Thyroid gland (tissue), 4 donors: ENCODE measurements at places on chromosomes 2 and 18. TPM values are rescaled to one million over a fixed set of nuclear protein-coding genes. Genes with fewer than 3 reads are reported as not detected.

DNA sequence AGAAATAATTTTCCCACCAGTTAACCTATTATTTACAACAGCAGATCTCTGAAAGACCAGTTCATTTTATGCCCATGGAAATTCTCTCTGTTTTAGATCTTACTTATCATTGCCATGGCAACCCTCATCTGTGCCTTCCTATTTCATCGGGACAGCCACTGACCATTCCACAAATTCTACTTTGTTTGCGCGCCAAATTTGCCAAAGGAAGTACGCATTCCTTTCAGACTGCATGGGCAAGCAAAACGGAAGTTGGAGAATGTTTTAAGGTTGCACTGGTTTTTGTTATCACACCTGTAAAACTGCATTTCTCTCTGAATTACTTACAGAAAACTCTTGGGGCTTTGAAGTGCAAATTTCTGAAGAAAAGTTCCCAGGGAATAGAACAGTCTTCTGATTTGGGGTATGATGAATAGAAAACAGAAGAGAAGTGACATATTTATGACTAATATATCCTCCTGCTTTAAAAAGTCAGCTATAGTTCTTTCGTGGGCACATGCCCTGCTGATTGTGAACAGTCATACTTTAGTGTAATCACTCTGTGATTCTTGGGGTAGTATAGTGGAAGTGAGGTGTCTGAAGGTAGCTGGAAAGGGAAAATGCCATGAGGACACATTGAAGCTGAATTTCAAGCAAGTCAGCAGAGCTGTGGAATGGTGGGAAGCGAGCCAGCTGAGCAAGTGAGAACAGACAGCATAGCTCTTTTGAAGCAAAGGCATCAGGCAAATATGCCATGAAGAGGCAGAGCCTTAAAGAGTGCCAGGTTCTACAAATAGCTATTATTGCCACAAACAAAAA, 20.9 kb downstream of the NETO1 start:
- DNase-seq, result no peak

GRCh38 chr2:19971691-19972090, 18.2 kb downstream of the WDR35 start:
- no peak for DNase-seq

DNA sequence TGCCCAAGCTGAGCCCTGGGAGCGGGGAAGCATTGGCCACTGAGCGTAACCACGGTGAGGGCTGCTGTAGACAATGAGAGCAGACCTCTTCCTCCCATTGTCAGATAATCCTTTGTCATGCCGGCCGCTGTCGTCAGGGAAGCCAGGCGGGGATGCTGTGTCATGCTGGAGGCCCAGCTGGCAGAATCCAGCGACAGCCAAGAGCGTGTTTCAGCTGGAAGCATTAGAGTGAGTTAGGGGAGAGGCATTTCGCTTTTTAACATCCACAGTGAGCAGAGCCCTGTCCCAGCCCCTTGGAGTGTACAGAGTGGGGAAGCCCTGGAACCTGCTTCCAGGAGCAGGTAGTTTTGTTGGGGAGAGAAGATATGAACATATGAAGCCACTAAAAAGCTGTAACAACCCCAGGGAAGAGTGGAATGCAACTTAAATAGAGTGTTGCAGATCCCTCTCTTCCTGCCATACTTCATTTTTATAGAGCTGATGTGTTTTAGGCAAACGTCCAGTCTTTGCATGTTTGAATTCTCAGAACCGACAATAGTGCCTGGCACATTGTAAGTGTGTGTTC, 7.0 kb downstream of the CTIF start:
- DNase-seq, result no peak

DNA sequence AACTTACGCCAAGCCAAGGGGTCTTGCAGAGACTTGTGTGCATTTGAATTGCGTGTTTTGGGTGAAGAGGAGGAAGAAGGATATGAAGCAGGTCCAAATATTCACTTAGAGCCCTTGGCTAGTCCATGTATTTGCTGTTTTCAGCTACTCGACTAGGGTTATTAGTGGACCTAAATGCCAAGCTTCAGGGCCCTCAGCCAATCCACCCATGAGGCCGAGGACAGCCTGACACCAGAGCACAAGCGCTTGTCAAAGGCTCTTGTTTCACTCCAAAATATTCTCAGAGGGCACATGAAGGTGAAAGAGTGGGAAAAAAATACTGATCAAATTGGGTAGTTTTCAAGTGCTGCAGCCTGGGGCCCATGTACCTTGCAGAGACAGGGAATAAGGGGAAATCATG, 174.8 kb upstream of the ACAA2 start:
- DNase-seq, result peak; percentile 64

- DNase-seq, result no peak
Measured at GRCh38 chr2:228131833-228132232, 49.7 kb downstream of the SPHKAP start.

- DNase-seq, result no peak
Measured at GRCh38 chr2:69490486-69490885, 53.3 kb upstream of the NFU1 start.

- DNase-seq, result no peak
Measured at GRCh38 chr2:207561386-207562080, 31.8 kb downstream of the CREB1 start.

- DNase-seq, result no peak
Measured at GRCh38 chr2:12929758-12930157, 213.0 kb downstream of the TRIB2 start.

DNA sequence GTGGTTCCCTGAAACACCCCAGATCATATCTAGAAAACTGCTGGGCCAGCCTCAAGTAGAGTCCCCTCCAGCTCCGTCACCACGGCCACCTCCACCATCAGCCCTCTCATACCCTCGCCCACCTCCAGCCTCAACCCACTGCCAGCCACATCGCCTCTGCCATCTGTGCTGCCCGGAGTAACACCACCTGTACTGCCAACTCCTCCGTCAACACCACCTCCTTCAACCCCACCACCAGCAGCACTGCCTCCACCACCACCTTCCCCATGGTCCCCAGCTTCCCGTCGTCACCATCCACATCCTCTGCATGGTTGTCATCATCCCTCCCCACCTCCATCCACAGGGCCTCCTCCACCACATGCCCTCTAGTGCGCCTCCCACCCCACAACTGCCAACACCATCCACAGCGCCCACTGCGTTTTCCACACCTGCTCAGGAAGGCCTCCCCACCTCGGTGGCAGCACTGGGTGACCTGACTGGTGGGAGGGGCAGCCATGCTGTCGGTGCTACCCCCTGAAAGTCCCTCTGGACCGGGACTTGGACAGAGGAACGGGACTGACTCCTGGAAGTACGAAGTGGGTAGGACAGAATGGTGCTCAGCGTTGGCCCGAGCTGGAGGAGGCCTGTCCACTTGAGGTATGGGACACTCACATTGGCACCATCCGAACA, 1.6 kb downstream of the SNED1 start:
- DNase-seq, result peak; percentile 72

- no peak for DNase-seq
Measured at GRCh38 chr18:38420611-38421010, 855.0 kb upstream of the CELF4 start.

DNA sequence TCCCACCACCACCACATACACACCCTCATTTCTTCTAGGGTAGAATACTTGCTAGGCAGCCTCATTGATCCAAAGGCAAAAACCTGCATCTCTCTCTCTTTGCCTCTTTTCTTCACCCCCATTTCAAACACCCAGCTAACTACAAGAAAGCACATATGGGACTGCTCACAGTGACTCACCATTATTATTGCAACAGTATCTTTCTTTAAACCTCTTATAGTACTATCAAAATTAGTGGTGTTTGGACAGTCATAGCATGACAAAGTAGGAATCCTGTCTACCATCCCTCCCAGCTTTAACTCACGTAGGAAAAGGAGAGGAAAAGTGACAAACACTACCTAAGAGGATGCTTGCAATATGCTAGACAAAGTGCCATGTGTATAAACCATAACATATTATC, 422.5 kb upstream of the CRIM1 start:
- DNase-seq, result no peak

DNA sequence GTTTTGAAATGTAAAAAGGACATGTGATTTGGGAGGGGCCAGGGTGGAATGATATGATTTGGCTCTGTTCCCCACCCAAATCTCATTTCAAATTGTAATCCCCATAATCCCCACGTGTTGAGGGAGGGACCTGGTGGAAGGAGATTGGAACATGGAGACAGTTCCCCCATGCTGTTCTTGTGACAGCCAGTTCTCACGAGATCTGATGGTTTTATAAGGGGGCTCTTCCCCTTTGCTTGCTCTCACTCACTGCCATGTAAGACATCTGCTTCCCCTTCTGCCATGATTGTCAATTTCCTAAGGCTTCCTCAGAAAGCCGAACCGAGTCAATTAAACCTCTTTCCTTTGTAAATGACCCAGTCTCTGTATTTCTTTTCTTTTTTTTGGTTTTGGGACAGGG, 39.2 kb downstream of the FECH start:
- no peak for DNase-seq

- peak; percentile 81 for DNase-seq
Measured at GRCh38 chr2:11829324-11829946, 83.0 kb downstream of the LPIN1 start.

DNA sequence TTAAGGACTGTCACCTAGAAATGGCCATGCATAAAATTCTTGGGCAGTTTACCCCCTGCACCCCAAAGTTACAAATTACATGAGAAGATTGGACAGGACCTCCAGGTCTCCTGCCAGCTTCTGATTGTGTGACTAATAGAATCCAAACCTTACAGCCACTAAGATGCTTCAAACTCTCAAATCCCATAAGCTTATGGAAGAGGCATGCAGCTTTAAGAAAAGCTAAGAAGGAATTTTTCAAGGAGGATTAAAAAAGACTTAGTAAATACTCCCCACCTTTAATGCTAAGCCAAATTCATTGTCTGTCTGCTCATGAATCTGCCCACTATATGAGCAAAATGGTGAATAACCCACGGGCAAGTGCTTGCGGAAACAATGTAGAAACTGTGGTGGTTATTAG, 86.3 kb downstream of the MAIP1 start:
- no peak for DNase-seq

DNA sequence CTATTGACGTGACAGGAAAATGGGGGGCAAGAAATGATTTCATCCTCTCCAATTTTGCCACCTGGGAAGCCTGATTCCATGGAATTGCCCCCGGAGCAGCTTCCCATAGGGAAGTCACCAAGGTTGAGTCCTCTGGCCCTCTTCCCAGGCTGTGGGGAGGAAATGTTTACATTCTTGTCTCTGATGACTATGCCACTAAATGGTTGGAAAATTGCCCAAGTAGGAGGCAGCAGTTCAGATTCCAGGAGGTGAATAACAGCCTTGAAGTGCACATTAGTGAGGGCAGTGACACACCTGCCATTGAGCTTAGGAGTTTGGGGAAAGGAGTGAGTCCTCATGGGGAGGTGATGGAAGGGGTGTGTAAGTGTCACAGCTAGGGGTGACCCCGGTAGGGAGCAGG, 449.2 kb upstream of the DCC start:
- no peak for DNase-seq

DNA sequence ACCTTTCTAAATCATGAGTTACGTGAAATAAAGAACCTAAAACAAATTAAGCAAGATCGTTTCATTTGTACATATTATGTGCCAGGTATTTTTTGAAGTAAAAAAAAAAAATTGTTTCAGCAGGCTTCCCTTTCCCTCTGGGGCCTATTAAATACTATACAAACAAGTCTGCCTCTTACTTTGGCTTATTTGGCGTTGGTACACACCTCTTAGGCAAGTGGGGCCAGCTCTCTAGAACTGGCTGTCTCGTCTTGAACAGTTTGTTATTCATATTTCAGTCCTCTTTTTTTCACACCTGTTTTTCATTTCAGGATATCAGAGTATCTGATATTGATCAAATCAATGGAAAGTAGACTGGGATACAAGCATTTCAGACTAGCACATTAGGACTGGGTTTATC, 27.4 kb upstream of the PPP3R1 start:
- no peak for DNase-seq

DNA sequence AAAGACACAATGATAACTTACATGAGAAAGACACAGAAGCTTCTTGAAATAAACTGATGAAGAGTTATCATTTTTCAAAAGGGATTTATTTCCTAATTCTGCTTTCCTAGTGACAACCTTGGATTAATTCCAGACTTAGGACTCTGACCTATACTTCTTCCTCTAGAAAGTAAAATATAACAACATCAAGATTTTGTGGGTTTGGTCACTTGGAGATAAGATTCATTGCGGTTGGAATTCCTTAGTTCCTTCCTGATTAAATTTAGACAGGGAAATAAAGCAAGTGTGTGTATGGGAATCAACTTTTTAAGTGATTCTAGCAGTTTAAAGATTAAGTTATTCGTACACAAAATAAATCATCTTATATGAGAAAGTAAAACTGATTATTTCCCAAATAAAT, 208.4 kb upstream of the CCDC150 start:
- no peak for DNase-seq

GRCh38 chr2:203347375-203347774, 19.2 kb downstream of the ABI2 start:
- no peak for DNase-seq

- peak; percentile 17 for DNase-seq
Measured at GRCh38 chr2:212975333-212975732, 176.1 kb downstream of the IKZF2 start.

GRCh38 chr2:68762665-68763064, 28.1 kb downstream of the ARHGAP25 start:
- DNase-seq, result no peak

GRCh38 chr18:49444581-49444980, 15.9 kb downstream of the DYM start:
- no peak for DNase-seq

DNA sequence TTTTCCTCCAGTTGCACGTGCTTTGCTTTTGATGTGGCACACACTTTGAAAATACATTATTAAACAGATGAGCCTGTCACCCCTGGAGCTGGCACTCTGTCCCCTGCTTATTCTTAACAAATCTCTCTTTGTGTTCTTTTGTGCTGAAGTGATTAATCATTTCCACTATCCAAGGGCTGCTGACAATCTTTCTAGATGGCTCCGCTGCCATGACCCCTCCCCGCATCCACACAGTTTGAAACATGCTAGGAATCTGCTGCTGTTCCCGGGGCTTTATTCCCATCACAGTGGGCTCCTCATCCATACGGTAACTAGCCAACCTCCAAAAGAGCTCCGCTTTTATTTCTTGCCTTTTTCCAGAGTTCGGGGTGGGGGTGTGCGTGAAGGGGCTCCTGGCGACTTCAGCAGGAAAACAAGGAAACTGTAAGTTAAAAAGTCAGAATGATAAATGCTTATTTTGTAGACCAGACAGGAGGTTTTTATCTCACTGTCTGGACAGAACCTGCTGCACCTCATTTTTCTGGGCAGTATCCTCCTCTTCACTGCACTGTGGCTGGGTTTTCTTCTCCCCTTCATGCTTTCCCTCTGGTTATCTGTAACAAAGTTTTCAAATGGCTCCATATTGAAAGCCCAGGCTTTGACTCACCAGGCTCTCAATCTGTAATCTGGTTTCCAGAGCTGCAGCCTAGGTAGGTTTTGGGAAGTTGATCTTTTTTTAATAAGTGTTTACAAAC, 319.7 kb downstream of the AFF3 start:
- DNase-seq, result no peak

LOXHD1 gene
- 0.83 TPM for total RNA-seq

HOXD12 gene
- total RNA-seq, result not detected

SCG2 gene
- 5.2 TPM for total RNA-seq

CACNB4 gene
- total RNA-seq, result 3.6 TPM

VAMP5 gene
- 13.6 TPM for total RNA-seq

AMER3 gene
- total RNA-seq, result not detected

ALPG gene
- total RNA-seq, result not detected

TPRKB gene
- total RNA-seq, result 25.7 TPM
